Urothelium cell line (cell line): ENCODE measurements at places on chromosomes 5 and 9.
A peak's percentile ranks its signal among the peaks of the same experiment; 100 is the strongest.

GRCh38 chr5:5182508-5183188, 42.5 kb downstream of the ADAMTS16 start:
- no peak for DNase-seq

DNA sequence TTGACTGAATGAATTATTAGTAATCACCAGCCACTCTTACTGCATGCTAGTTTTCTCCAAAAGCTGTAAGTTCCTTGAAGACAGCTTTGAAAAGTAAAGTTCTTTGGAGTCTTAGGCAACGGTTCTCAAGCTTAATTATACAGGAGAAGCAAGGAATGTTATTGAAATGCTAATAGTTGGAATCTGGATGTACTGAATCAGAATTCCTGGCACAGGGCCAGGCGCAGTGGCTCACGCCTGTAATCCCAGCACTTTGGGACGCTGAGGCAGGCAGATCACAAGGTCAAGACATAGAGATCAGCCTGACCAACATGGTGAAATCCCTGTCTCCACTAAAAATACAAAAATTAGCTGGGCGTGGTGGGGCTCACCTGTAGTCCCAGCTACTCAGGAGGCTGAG, 33.4 kb downstream of the GRIA1 start:
- no peak for DNase-seq

GRCh38 chr9:136619742-136620440, 42.8 kb upstream of the EGFL7 start:
- no peak for DNase-seq

DNA sequence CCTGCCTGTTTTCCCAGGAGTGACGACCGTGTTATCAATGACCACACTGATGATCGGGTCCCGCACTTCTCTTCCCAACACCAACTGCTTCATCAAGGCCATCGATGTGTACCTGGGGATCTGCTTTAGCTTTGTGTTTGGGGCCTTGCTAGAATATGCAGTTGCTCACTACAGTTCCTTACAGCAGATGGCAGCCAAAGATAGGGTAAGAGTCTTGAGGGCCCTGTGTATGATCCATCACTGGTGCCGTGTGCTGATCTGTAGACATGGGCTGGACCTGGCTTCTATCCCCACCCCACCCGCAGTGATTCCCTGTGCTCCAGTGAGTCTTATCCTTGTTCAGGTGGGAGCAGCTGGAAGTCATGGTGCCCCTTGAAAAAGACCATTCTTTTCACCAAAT, 26.0 kb downstream of the GABRP start:
- peak; percentile 59 for DNase-seq

GRCh38 chr9:34158362-34158869, 20.4 kb upstream of the UBAP1 start:
- DNase-seq: peak; percentile 48

DNA sequence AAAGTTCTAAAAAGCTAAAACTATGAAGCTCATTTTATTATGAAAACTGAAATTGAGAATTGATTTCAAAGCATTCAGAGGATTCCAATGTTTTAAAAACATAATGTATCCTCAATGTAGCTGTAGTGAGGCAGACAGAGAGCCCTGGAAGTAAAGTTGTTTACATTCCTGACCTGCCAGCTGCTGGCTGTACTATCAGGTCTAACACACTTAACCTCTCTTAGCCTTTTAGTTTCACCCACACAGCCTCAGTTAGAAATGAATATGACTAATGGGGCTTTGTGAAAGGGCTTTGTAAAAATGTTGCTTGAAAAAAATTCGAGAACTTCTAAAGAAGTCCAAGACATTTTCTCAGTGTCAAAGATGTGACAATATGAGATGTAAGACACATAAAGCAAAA, 122.6 kb downstream of the FBXL17 start:
- no peak for DNase-seq

DNA sequence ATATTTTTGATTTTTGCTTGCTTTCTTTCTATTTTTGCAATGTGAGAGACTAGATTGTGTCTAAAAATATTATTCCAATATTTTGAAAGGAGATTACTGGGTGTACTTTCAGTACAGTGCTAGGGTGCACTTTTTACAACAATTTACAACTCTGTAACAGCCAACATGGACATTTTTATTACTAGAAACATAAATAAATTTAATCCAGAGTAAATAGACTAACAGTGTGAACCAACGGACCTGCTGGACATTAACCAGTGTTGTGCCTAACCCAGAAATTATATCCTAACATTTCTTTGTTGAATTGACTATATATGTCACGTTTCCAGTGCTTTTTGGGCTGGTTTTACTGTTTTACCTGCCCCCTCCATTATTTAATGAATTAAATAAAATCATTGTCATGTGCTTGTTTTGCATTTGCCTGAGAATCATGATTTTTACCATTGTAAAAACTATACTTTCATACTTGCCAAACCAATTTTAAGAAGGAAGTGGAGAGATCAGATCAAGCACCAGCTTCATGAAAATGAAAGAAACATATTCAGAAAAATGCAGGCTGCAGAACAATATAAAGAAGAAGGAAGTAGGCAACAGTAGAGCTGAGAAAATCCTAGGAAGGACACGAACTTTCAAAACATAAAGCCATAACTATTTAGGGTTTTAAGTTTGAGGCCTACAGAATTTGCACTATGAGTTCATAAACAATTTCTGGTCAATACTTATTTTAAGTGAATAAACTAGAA, 400.8 kb upstream of the PIK3R1 start:
- no peak for DNase-seq

DNA sequence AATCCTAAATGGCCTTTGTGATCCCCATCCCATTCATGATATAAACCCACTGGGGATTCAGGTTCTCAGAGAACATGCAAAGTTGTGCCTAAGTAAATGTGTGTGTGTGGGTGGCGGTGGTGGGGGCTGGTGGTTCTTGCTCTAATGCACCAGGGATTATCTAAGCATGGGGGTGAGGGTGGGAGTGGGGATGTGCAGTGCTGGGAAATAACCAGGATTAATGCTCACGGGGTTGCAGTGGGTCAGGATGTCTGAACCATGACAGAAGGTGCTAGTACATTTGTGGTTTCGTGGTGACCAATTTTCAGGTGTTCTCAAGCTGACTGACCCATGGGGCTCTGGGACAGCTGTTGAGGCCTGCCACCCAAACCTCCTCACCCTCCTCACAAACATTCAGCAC, 101.0 kb downstream of the ZNF608 start:
- DNase-seq: no peak

DNA sequence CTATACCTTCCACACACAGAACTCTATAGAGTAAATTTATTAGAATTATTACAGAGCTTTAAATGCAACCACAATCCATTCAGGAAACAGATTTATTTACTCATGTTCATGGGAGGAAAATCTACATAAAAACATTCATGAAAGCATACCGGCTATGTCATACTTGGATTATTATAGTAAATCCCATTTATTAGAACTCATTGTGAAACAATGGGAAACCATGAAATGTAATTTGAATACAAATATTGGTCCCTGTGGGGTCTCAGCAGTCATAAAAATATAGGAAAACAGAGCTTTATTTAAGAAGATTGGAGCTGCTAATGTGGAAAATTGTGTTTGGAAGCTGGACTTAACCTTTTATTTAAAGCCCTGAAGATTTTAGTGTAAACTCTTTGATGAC, 80.7 kb downstream of the HAPLN1 start:
- DNase-seq: no peak

DNA sequence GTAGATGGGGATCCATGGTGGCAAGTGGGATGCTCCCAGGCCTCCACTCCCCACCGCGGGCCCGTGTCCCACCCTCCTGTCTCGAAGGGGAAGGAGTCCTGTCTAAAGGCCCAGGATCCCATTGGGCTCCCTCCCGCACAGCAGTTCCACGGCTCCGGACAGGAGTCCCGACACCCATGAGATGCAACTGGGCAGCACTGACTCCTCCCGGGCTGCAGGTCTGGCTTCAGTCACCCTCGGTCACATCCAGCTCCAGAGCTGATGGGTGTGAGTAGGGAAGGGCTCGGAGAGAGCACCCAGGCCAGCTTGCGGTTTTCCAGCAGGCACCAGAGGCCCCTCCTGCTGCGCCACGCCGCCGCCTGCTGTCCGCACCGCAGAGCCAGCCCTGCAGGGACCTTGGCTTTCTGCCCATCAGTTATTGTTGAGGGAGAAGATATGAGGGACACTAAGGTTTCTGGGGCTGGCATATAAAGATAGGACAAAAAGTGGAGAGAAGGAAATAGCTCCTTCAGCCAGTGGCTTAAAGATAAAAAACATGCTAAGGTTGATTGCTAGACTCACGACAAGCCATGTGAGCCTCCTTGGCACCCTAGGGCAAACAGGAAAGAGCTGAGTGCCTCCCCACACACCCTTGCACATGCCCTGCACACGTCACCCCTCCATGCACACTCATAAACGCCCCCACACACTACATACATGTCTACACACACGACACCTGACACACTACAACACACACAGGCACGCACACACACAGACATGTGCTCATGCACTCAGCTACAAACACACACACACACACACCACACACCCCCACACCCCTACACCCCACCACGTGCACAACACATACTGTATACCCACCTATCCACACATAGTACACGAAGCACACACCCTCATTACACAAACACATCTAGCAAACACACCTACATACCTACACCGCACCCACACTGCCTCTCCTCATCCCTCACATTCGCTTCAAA, 79.0 kb downstream of the AK8 start:
- no peak for DNase-seq

DNA sequence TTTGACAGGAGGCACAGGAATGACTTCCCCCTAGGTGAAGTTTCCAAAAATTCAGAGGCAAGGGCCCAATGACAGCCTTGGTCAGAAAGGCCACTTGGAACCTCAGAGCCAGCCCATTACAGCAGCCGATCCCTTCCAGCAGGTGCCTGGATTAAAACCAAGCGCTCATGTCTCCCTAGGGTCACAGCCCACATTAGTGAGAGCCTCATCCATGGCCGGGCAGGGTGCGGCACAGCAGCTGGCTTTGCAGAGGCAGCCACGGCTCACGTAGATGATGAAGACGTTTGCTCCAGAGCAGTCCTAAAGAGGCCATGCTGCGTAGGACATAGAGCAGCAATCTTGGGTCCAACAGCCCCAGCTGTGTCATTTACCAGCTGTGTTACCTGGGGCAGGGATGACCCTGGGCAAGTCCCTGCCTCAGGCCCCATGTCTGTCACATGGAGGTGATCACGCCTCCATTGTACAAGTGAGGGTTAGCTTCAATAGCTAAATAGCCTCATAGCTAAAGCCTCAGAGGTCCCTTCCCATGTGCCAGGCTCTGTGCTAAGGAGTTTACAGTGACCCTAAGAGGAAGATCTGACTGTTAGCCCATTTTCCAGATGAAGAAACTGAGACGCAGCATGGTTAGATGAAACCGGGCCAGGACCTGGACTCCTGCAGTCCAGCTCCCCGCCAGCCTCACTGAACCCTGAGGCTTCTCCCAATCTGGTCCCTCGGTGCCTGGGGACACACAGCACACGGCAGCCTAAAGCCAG, 39.2 kb downstream of the NEK6 start:
- DNase-seq: no peak

GRCh38 chr5:177356746-177357145, 978 bp upstream of the RGS14 start:
- no peak for DNase-seq

DNA sequence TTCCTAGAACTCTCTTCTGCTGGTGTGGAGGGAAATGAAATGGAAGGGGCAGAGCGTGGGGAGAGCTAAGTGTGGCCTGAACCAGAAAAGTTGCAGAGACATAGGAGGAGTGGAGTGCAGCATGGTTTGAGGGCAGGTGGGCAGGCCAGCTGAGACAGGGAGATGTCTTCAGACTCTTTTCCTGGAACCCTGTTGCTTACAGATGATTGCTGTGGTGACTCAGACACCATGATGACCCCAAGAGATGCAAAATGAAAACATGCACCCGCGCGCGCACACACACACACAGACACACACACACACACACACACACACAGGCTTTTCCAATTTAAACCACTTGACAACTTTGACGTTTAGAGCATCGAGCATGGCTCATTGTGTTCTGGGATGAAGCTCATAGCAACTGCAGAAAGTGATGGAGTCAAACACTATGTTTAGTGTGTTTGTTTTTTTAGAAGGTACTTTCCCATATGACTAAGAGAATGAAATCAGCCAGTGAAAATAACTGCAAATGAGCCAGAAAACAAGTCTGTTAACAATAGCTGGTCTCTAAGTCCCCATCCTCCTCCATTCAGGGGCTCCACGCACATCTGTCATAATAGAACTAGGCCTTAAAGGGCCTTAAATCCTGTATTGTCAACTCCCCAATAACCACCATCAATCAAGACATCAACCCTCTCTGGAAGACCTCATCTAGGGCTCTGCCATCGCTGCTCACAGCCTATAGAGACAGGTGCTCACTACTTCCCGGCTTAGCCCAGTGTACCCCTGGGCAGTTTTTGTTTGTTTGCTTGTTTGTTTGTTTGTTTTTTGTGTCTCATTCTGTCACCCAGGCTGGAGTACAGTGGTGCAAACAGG, 9.6 kb downstream of the TMOD1 start:
- no peak for DNase-seq

- no peak for DNase-seq
Observed at GRCh38 chr5:96252596-96252995, 180.5 kb downstream of the PCSK1 start.

DNA sequence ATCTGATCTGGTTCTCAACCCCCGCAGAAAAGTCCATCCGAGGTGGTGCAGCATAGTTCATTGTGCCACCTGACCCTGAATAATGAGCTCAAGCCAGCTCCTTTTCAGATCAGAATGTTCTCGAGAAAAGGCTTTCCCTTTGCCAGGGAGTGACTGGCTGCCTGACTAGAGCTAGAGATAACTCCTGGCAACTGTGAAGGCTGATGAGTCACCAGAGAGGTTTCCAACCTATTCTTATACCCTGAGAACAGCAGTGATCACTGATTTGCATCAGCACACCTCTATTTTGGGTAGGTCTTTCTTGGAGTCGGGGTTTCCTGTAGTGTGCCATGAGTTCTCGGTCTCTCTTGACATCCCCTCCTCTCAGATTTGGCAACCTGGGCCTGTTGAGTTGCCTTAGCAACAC, 127.9 kb downstream of the PIK3R1 start:
- DNase-seq: peak; percentile 83

GRCh38 chr5:80834710-80835109, 125.5 kb upstream of the RASGRF2 start:
- DNase-seq: no peak

DNA sequence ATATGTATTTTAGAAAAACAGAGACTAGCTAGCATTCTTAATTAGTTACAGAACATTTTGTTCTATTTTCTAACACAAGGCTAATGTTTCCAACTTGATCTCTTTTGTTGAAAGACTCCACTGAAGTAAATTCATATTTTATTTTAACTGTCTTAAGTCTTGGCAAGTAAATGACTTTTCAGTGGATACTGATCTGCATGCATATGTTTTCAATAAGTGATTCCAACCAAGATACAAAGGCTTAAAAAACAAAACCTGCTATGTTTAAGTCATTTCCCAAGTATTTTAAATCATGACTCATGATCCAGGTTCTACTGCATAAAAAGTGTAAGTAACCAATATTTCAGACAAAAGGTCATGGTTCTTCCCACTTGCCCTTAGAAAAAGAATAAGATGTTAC, 5.7 kb downstream of the CDO1 start:
- no peak for DNase-seq

GRCh38 chr5:91741764-91742505, 358.8 kb upstream of the ARRDC3 start:
- no peak for DNase-seq

GRCh38 chr5:65475336-65475735, 6.4 kb downstream of the ADAMTS6 start:
- no peak for DNase-seq

- DNase-seq: no peak
Observed at GRCh38 chr9:33029231-33029786, 4.2 kb downstream of the DNAJA1 start.
